ENCODE measurements at places on chromosomes 7 and 10.

- H3K27ac ChIP-seq: no peak overlapping the region
- H3K36me3 ChIP-seq: no peaks in the 10 kb centered on the region
- peaks cover 31% of the 10 kb centered on the region for H3K4me1 ChIP-seq
- no peak for DNase-seq
- H3K4me3 ChIP-seq: no peak overlapping the region
- no peaks in the 10 kb centered on the region for H3K27me3 ChIP-seq
These were observed 283.5 kb upstream of the NEBL start for GRCh38 chr10:21180604-21181003.

- no peak overlapping the region for H3K4me3 ChIP-seq
- H3K36me3 ChIP-seq: no peaks in the 10 kb centered on the region
- no peak for DNase-seq
- no peaks in the 10 kb centered on the region for H3K4me1 ChIP-seq
- no peaks in the 10 kb centered on the region for H3K27me3 ChIP-seq
These were observed 30.4 kb downstream of the PFKFB3 start for GRCh38 chr10:6232846-6233724.

DNA sequence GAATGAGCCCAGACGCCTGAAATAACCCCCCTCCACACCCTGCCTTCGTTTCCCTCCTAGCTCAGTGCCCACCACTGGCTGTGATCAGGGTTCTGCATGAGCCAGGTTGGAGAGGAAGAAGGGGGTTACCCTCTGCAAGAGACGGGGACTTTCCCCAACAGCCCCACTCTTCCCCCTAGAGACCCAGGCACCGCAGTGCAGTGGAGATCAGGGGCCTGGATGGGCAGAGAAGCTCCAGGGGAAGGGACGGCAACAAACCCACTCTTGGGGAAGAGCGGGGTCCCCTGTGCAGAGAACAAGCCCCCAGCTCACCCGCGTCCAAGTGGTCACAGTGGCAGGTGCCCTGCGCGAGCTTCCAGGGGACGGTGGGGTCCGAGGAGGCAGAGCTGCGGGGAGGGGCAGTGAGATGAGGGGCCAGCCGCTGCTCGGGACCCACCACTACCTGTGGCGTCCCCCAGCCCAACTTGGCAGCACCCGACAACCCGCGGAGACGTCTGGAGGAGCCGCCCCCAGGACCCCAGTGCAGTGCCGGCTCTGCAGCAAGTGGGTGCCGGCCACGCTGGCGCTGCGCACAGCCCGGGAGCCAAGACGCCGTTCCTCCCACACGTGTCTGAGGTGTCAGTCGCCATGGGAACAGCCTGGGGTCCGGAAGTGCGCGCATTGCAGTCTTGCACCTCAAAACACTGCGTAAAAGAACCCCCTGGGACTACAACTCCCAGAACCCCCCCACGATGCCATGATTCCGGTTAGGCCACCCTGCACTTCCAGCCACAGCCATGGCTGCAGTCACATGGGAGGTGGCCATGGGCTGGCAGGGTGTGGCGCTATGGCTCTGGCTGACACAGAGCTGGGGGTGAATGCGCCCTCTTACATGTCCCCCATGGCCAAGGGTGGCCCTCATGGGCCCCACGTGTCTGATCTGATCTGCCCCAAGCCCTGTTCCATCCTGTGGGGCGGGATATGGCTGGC is 45.8 kb upstream of the WIPI2 start:
- no peaks in the 10 kb centered on the region for H3K27me3 ChIP-seq
- H3K27ac ChIP-seq: no peak overlapping the region
- DNase-seq: no peak
- H3K4me3 ChIP-seq: no peak overlapping the region
- H3K36me3 ChIP-seq: no peaks in the 10 kb centered on the region
- H3K4me1 ChIP-seq: no peaks in the 10 kb centered on the region

- H3K36me3 ChIP-seq: no peaks in the 10 kb centered on the region
- no peak overlapping the region for H3K4me3 ChIP-seq
- no peaks in the 10 kb centered on the region for H3K4me1 ChIP-seq
These were observed 756.3 kb downstream of the INHBA start for GRCh38 chr7:40946549-40946948.

GRCh38 chr10:29473406-29474100 is 161.2 kb downstream of the SVIL start:
- H3K4me1 ChIP-seq: peaks cover 23% of the 10 kb centered on the region
- no peaks in the 10 kb centered on the region for H3K27me3 ChIP-seq
- no peak overlapping the region for H3K4me3 ChIP-seq
- no peak overlapping the region for H3K27ac ChIP-seq

- H3K36me3 ChIP-seq: no peaks in the 10 kb centered on the region
- no peak overlapping the region for H3K4me3 ChIP-seq
- no peak overlapping the region for H3K27ac ChIP-seq
- H3K27me3 ChIP-seq: no peaks in the 10 kb centered on the region
These were observed 114.7 kb downstream of the CUX1 start for GRCh38 chr7:101932083-101932482.

DNA sequence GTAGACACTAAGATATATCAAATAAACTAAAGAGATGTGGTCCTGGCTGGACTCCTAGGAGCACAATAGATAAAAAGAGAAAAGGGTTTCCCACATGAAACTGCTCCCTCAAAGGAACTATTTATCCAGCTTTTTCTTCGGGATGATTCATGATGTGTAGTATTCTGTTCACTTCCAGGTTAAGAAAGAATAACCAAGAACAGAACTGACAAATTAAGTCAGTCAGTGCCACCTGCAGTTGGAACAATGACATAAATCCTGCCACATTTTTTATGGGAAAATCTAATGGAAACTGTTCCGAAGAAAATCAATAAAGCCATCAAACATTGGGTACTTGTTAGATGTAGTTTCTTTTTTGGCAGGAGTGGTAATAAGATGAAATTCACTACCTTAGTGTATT is 87.1 kb downstream of the POLR1F start:
- 0 out of 2 replicates have a peak overlapping the region, but pooled peaks have one; percentile 19 for H3K4me3 ChIP-seq
- peaks cover 12% of the 10 kb centered on the region for H3K27me3 ChIP-seq
- no peak overlapping the region for H3K27ac ChIP-seq
- 0 out of 2 replicates have a peak, but pooled peaks cover 4% of the 10 kb centered on the region for H3K4me1 ChIP-seq
- H3K36me3 ChIP-seq: no peaks in the 10 kb centered on the region

GRCh38 chr7:151487228-151487627 is 32.5 kb downstream of the RHEB start:
- H3K27me3 ChIP-seq: no peaks in the 10 kb centered on the region
- H3K27ac ChIP-seq: no peak overlapping the region
- peaks cover 27% of the 10 kb centered on the region for H3K4me1 ChIP-seq
- no peak for DNase-seq

GRCh38 chr10:60869652-60870415 is 74.2 kb downstream of the RHOBTB1 start:
- H3K27ac ChIP-seq: no peak overlapping the region
- no peak for DNase-seq
- H3K36me3 ChIP-seq: no peaks in the 10 kb centered on the region

Data from PC-3 (cell line).